HS-5 (cell line): ENCODE measurements at places on chromosomes 2 and 18.
A peak's percentile ranks its signal among the peaks of the same experiment; 100 is the strongest.

DNA sequence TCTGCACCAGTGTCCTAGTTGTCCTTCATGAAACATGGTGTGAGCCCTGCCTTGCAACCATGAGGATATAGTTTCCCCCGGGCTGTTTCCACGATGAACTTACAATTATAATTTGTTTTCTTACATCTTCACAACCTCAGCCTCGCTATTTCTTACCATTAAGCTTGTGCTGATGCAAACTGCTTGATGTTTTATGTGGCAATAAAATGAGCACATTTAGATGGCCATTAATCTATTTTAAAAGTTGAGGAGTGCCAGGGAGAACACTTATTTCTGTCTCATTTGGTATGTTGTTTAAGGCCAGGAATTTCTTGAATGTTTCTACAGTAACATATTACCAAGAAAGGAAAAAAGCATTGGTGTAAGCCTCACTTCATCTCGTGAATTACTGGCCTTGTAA lies 214.5 kb upstream of the SLC8A1 start:
- DNase-seq: no peak

- DNase-seq: no peak
These were observed 77.3 kb downstream of the QPCT start for GRCh38 chr2:37421686-37422085.

- no peak for DNase-seq
These were observed 154.5 kb downstream of the CLIP4 start for GRCh38 chr2:29269765-29270109.

DNA sequence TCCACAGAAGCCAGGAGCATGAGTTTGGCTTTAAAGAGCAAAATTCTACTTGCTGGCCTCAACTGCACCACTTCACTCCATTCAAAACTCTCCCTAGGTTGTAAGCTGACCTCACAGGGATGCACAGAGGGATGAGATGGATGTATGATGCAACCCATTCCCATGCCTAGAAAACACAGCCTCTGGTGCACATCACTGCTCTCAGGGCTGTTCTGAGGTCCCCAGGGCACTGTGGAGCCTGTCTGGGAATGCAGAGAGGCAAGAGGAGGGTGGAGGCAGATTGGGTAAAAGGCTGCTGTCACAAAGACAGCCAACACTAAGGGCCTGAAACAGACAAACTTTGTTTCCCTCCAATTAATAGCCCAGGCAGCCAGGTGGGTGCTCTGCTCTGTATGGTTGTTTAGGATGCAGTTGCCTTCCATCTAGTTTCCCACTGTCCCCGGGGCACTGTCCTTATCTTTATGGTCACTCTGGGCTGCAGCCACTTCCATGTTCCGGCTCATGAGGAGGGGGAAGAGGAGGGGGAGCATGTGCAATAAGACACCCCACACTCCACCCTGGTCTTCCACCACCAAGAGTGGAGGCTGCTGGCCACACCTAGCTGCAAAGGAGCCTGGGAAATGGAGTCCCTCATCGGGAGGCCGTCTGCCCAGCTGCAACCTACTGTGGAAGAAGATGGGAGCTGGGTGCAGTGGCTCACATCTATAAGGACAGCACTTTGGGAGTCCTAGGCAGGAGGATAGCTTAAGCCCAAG lies 7.0 kb downstream of the GPR45 start:
- no peak for DNase-seq

GRCh38 chr2:112077814-112078213 lies 22.7 kb downstream of the TMEM87B start:
- no peak for DNase-seq

GRCh38 chr18:57951117-57951796 lies 92.8 kb upstream of the NEDD4L start:
- no peak for DNase-seq

DNA sequence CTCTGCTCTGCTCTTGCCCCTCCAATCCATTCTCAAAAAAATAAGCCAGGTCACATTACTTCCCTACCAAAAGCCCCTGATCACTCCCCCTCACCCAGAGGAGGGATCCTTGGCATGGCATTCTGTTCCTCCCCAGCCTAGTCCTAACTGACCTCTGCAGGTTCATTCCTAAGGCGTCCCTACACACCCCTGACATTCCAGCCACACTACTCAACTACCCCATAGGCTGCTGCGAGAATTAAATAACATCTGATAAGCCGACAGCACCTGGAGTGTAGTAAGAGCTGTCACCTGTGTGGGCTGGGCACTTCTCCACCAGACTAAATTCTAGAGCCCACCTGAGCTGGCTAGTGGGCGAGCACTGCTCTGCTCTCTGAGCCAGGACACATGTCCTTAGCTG lies 44.7 kb upstream of the SLC1A4 start:
- DNase-seq: no peak

GRCh38 chr18:13597068-13597467 lies 129.3 kb downstream of the FAM210A start:
- DNase-seq: no peak

- DNase-seq: no peak
These were observed 25.9 kb downstream of the CNGA3 start for GRCh38 chr2:98372121-98372520.

GRCh38 chr18:48021273-48021914 lies 90.9 kb upstream of the SMAD2 start:
- DNase-seq: no peak

DNA sequence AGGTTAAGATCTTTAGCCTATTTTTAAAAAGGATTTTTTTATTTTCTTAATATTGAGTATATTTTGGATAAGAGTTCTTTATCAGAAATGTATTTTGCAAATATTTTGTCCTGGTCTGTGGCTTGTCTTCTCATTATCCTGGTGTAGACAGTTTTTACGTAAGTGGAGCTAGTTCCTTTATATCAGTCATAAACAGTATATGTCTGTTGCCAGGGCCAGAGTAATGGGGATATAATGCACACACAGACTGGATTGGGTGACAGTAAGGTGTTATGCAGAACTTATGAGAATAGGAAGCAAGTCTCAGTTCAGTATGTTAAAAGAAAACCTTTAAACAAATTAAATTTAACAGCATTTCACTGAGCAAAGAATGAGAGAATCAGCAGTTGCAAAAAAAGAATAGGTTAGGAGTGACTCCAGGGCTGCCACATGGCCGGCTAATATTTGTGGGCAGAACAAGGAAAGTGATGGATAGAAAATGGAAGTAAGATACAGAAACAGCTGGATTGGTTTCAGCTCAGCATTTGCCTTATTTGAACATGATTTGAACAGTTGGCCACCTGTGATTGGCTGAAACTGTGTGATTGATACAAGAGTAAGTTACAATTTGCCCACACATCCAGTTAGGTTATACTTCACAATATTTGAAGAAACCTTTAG lies 61.1 kb upstream of the ZNG1B start:
- no peak for DNase-seq

GRCh38 chr2:222320436-222321395 lies 21.9 kb upstream of the PAX3 start:
- no peak for DNase-seq

DNA sequence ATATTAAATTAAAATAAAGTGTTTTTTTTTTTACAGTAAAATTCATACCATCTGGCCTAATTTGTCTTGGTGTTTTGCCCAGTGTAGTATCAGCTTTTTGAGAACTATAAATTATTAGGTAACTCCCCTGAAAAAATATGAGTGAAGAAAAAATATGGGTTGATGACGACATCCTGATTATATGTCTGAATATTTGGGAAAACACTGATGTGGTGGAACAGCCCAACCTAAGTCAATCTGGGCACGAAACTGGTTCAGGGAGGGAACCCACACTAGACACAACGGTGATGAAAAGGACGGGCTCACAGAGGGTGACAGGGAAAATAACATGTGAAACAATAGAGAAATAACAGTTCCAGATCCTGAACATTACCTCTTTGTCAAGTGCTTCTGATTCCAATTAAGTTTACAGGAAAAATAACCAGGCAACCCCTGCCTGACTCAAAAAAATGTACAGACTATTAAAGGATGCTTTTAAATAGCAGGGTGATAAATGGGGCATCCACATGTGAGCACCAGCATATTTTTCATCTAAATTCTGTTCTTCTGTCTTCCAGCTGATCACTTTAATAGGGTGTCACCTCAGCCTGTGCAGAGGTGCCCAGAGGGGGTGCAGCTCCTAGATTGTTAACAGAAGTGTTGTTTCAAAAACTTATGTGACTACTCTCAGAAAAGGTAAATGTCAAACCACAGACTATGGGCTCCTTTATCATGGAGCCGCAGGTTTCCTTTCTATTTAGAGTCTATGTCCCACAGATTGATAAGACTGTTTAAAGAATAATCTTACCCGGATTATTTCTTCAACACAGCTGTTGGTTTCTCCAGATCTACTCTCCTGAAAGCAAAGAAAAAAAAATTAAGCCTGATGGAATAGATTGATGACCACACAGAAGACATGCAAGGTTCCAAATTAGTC lies 305.4 kb downstream of the AFF3 start:
- DNase-seq: peak; percentile 89

DNA sequence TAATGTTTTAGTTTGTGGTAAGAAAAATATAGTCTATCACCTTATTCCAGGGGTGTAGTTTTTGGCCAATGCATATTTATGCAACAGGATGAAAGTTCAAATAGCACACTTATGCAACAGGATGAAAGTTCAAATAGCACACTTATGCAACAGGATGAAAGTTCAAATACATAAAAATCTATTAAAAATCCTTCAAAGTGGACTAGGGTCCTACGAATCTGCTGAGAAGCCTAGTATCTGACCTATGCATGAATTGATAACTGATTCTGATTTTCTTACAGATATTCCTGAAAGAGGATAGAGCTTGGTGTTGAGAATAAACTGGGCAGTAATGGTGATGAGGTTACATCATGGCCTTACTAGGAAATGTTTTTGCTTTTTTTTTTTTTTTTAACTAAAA lies 2.8 kb downstream of the PECR start:
- DNase-seq: no peak

GRCh38 chr2:60318544-60318943 lies 234.9 kb downstream of the BCL11A start:
- DNase-seq: no peak

GRCh38 chr2:236171680-236172254 lies 3.6 kb upstream of the GBX2 start:
- DNase-seq: no peak

- no peak for DNase-seq
These were observed 79.6 kb downstream of the HRH4 start for GRCh38 chr18:24539866-24540617.

- no peak for DNase-seq
These were observed 601.9 kb downstream of the CNTNAP5 start for GRCh38 chr2:124626993-124627392.

DNA sequence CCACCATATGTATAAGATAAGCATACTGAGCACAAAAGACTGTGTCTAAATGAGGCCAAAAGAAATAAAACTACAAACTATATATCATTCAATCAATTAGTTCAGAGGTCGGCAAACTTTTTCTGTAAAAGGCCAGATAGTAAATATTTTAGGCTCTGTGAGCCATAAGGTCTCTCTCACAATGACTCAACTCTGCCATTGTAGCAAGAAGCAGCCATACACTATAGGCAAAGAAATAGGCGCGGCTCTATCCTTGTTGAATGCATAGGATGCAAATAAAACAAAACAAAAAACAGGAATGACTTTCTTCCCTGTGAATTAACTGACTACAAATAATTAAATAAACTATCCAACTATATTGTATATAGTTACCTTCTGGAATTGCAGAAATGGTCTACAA lies 8.6 kb upstream of the CCDC88A start:
- DNase-seq: no peak

GRCh38 chr2:8456151-8457091 lies 225.4 kb upstream of the ID2 start:
- no peak for DNase-seq

DNA sequence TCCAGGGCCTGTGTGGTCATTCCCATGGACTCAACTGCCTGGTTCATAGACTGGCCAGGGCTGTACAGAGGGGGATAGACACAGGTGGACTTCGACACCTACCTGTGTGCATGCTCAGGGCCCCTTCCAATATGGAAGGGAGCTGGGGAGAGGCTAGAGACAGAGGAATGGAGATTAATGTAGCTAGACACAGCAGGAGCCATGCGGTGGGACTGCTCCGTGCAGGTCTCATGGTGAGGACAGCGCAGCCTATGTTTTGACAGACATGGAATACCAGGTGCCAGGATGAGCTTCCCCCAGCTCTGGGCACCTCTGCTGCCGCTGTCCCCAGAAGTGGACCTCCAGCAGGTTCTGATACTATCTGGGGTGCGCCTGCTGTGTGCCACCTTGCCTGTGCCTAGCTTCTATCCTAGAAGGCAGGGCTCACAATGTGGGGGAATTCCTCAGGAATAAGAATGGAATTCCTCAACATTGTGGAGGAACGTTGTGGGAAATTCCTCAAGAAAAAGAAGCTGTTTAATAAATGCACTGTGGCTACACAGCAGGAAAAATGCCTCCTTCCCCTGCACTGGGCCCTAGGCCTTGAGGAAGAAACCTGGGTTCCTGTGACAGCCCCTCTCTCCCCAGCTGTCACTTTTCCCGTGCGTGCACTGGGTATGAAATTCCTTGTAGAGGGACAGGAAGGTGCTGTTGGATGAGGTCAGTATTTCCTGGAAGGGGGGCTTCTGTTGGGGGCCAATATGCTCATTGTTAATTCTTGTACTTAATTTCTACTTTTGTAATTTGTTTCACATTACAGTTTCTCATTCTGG lies 7.3 kb downstream of the IL1R1 start:
- no peak for DNase-seq

- DNase-seq: no peak
These were observed 61.6 kb upstream of the SNTG2 start for GRCh38 chr2:888906-889566.

DNA sequence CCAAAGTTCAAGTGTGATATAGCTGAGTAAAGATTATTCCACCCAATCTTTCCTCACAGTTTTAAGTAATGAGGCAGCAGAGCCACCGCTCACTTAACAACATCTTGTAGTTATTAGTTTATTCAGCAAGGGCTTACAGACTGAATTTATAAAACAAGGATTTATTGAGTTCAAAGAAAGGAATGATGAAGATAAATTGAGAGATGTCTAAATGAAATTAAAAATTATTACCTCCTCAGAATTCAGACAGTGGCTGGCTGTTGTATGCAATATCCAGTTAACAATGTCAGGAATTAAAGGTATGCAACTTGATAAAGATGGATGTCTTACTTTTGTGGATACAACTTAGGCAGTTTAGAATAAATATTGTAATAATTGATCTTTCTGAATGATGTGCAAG lies 927.3 kb upstream of the CDH2 start:
- no peak for DNase-seq

DNA sequence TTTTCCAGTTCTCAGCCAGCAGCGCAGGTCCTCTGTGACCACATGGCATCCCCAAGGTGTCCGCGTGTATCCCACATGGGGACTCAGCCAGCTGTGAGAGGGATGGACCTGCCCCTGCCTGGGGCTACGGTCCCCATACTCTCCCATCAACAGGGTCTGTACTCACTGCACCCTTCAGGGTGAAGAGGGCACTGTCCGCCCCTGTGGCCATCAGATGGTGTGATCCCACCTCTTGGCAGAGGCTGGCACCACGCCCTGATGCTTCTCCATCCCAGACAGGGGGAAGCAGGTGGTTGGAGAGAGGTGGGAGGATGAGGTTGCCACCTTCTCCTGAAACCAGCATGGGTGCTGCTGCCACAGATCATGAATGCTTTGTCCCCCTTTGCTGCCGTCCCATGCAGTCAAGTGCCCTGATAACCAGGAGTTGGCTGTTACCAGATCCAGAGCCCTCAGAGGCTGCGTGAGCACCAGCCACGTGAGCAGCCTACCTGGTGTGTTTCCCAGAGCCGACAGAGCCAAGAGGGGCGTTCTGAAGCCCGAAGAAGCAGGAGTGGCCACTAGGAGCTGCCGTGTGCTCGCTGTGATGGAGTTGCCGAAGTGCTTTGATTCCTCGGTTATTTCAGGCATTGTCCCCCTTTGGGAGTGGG lies 93.9 kb downstream of the SH3RF3 start:
- DNase-seq: no peak

GRCh38 chr2:230779126-230779525 lies 66.5 kb downstream of the CAB39 start:
- no peak for DNase-seq

- no peak for DNase-seq
These were observed 110.5 kb downstream of the GYPC start for GRCh38 chr2:126766295-126766968.
